HCT116 (cell line): ENCODE measurements at places on chromosomes 6 and 20.

- DNase-seq: no peak
Measured at GRCh38 chr6:88577461-88577860, 386.0 kb downstream of the RNGTT start.

DNA sequence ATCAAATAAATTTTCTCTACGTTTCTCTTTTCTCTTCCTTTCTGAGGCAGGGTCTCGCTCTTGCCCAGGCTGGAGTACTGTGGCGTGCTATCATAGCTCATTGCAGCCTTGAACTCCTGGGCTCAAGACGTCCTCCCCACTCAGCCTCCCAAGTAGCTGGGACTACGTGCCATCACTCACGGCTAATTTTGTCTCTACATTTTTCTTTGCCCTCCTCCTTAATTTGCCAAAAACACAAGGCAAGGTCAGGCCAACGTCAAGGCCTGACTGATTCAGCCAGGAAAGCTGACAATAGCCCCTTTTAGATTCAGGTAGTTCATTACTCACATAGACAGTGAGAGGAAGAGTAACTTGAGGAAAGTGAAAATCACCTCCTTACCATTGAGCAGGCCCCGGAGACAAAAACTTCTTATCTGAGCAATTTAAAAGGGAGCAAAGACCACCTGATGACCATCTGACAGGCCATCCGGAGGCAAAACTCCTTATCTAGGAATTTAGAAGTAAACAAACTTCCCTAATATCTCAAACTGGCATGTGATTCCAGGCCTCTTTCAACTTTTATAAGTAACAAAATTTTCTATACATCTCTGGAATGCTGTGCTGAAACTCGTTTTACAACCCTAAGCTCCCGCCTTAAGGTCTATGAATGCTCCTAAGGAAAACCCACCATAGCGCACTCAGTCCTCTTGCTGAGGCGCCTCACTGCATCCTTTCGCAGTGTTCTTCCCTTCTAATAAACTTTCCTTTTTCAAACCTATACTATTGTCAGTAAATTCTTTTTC is 42.1 kb upstream of the SRPK1 start:
- no peak for DNase-seq

DNA sequence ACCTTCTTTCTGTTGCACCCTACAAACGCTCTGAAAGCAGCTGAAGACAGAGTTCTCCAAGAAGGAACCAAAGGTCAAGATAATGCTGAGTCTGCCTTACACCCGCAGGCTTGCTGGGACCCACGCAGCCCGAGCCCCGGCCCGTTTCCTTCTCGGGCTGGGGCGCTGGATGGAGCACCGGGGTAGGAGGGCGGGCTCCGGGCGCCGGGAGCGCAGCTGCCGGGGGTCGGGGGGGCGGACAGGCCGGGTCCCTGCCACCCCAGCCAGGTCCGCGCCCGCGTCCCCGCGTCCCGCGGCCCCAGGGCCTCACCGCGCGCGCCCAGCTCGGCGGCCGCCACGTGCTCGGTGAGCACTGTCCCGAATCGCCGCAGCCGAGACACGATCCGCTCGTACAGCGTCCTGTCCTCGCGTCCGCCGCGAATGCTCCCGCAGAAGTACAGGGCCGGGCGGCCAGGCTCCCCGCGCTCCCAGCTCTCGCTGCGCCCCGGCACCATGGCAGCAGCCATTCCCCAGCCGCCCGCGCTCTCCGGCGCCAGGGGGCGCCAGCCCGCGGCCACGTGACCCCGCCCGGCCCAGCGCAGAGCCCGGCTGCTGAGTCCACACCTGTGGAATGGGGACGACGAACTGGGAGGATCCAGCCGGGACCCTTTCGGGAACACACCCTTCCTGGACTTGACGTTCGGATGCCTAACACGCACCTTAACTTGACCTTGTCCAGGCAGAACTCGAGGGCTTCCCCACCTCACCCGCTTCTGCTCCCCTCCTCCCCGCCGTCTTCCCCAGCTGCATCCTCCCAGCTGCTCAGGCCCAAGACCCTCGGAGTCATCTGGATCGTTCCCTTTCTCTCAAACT is at the start of gene DNPH1:
TSS of gene DNPH1 (minus strand) at position 531 of the 852 bp plus-strand sequence. CDS start at position 506, 25 bp downstream.
- peak; percentile 48 for DNase-seq

DNA sequence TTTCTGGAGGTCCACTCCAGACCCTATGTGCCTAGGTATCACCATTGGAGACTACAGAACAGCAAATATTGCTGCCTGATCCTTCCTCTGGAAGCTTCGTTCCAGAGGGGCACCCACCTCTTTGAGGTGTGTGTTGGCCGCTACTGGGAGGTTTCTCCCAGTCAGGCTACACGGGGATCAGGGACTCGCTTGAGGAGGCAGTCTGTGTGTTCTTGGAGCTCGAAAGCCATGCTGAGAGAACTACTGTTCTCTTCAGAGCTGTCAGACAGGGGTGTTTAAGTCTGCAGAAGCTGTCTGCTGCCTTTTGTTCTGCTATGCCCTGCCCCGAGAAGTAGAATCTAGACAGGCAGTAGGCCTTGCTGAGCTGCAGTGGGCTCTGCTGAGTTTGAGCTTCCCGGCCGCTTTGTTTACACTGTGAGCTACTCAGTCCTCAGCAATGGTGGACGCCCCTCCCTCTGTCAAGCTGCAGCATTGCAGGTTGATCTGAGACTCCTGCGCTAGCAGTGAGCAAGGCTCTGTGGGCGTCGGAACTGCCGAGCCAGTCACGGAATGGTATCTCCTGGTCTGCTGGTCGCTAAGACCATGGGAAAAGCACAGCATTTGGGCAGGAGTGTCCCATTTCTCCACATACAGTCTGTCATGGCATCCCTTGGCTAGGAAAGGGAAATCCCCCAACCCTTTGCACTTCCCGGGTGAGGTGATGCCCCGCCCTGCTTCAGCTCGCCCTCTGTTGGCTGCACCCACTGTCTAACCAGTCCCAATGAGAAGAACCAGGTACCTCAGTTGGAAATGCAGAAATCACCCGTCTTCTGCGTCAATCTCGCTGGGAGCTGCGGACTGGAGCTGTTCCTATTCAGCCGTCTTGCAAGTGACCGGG is 32.5 kb upstream of the ASCC3 start:
- no peak for DNase-seq

GRCh38 chr6:99467509-99468106 is 42.5 kb upstream of the PNISR start:
- no peak for DNase-seq

DNA sequence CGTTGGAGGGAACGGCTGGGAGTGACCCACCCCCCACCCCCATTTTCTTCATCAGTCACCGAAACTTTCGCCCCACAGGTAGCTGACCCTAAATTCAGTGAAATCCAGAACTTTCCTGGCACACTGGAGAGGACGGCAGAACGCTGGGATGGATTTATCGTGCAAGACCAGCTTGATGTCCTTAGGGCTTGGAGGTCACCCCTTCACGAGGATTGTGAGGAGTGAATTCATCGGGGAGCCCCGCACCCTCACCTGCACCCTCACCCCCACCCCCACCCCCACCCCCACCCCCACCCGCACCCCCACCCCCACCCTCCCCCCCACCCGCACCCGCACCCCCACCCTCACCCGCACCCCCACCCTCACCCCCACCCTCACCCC is 13.3 kb upstream of the TCFL5 start:
- no peak for DNase-seq

DNA sequence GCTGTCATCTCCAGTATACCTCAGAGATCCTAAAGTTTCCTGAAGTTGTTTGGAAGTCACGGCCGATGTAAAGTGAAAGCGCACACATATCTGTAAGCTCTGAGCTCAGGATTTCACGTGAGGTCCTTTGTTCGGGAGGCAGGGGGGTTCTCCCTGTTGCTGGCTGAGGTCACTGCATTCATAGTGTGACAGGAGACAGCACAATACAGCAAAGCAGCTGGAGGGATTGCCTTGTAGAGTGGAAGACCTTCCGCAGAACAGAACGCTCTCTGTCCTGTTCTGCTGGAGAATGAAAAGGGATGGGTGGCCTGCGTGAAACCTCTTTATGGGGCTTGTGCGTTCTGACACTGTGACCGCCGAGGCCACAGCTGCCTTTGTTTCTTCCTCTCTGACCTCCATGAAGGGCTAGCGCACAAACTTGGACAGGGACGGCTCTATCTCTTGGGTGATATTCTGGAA is 13.4 kb upstream of the SERPINB1 start:
- DNase-seq: no peak

DNA sequence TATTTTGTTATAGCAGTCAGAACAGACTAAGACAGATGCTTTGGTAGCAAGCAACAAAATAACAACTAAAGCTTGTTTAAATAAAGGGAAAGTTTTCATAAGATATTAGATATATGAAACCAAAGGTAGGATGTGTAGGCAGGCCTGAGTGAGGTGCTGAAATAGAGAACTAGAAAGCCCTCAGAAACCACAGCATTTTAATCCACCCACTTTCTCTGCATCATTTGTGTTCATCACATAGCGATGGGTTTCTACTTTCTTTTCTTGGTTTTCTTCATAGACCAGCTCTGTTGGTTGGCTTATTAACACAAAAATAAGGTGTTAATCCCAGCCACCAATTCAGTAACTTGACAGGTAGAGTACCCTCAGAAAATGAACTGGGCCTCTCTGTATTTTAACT is 58.6 kb downstream of the RPS12 start:
- DNase-seq: no peak

GRCh38 chr6:157911278-157911677 is 70.4 kb upstream of the SYNJ2 start:
- DNase-seq: no peak

- DNase-seq: peak; percentile 31
Measured at GRCh38 chr6:148177589-148178233, 164.9 kb upstream of the SASH1 start.
